ENCODE measurements at places on chromosomes 6 and 20. TPM values are rescaled to one million over a fixed set of nuclear protein-coding genes. Genes with fewer than 3 reads are reported as not detected.
A peak's percentile ranks its signal among the peaks of the same experiment; 100 is the strongest.

GRCh38 chr6:166307082-166308032 lies 835 bp downstream of the PRR18 start:
- no peak for DNase-seq

Gene ADGRG6
- total RNA-seq = 28.2 TPM

Gene SPTLC3
- total RNA-seq = 1.1 TPM

GRCh38 chr20:14879020-14879697 lies 541.7 kb upstream of the FLRT3 start:
- no peak for DNase-seq

DNA sequence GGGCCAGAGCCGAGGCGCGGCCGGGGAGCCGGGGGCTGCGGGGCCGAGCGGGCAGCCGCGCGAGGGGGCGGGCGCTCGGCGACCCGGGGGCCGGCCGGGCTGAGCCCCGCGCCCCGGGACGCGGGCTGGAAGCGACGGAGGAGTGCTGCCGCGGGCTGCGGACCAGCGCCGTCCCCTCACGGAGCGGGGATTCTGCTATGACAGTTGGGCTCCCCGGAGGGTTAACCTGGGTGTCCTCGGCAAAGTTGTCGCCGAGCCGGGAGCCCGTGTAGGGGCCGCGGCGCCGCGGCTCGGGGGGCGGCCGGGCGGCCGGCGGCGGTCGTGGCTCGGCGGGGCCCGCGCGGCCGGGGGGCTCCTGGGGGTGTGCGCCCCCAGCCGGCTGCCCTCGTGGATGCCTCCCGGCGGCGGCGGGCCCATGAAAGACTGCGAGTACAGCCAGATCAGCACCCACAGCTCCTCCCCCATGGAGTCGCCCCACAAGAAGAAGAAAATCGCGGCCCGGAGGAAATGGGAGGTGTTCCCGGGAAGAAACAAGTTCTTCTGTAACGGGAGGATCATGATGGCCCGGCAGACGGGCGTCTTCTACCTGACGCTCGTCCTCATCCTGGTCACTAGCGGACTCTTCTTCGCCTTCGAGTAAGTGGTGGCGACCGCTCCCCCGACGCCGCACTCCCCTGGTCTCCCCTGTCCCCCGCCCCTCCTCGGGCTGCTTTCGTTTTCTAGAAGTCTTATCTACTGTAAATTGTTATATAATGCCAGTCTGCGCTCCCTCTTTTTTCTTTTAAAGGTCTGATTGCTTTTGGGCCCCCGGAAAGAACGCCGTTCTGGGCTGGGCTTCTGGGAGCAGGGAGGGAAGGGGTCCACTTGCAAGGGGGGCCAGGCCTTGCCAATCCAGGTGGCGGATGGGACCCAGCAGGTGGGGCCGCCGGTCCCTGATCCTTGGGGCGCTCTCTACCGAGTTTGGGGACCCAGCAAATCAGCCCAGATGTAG lies 936 bp downstream of the ZDHHC14 start:
- peak; percentile 50 for DNase-seq

DNA sequence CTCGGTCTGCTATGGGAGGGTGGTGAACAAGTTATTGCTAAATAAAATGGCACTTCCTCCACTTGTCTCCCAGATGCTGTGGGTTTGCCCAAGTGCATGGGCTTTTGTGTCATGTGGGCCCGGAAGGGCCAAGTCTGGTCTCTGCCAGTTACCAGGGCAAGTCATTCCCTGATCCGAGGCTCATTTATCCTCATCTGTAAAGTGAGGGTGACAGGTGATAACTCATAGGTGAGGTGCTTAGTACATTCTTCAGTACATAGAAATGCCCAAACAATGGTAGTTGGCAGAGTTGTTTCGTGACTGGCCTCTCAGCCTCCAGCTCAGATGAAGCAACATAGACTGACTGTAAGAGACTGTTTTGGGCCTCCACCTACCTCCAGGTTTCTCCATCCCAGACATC lies 2.0 kb upstream of the MUCL3 start:
- DNase-seq = no peak

- no peak for DNase-seq
These were observed 75.2 kb upstream of the CD93 start for GRCh38 chr20:23161244-23161891.

- no peak for DNase-seq
These were observed 97.4 kb downstream of the SMPDL3A start for GRCh38 chr6:122886481-122886880.

Gene NKAIN4
- 14.2 TPM for total RNA-seq

All from occipital lobe (tissue), 3 donors.